SJSA1 (cell line): ENCODE measurements at places on chromosomes 6 and 20. TPM values are rescaled to one million over a fixed set of nuclear protein-coding genes. Genes with fewer than 3 reads are reported as not detected.

The GATA5 gene
- not detected in 2 replicates for total RNA-seq

DNA sequence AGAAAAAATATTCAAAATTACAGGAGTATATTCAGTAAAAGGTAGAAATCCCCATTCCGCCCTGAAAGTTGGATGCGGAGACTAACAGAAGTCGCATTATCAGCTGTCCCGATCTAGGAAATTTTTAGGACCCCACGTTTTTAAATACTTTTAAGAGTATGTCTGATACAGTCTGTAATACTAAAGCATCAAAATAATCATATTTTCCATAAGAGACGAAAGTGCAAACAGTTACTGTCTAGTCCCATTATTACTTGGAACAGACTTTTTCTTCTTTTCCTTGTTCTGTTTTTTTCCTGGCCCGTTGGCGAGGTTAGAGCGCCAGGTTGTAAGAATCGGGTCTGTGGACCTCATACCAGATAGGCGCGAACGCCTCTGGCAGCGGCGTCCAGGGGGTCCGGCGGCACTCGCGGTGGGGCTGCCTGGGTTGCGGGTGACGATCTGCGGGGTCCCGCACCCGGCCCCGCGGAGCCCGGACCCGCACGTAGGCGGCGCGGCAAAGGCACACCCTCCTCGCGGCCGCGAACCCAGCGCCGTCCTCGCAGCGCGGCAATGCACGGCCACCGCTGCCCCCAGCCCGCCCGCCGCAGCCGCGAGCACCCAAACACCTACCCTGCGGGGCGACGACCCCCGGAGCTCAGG is 460 bp downstream of the PLAGL1 start:
- H3K27me3 ChIP-seq = peaks cover 4% of the 10 kb centered on the region; the same call in 1 of the 2 replicates
- no peak for DNase-seq
- peak overlapping the region; percentile 83 for H3K4me3 ChIP-seq
- H3K27ac ChIP-seq = peak overlapping the region; percentile 22; the same call in 1 of the 2 replicates
- peaks cover 6% of the 10 kb centered on the region; the same call in 1 of the 2 replicates for H3K36me3 ChIP-seq

The NKX2-2 gene
- 5.7 and 19.8 TPM in 2 replicates for total RNA-seq

The DAAM2 gene
- total RNA-seq = 0.29 TPM in 1 of 2 replicates, not detected in the other

The EFCAB8 gene
- 0.06 and 0.08 TPM in 2 replicates for total RNA-seq

GRCh38 chr20:17720755-17721154 is 21.0 kb downstream of the BANF2 start:
- no peak overlapping the region for H3K27ac ChIP-seq
- DNase-seq = no peak
- H3K27me3 ChIP-seq = no peaks in the 10 kb centered on the region

DNA sequence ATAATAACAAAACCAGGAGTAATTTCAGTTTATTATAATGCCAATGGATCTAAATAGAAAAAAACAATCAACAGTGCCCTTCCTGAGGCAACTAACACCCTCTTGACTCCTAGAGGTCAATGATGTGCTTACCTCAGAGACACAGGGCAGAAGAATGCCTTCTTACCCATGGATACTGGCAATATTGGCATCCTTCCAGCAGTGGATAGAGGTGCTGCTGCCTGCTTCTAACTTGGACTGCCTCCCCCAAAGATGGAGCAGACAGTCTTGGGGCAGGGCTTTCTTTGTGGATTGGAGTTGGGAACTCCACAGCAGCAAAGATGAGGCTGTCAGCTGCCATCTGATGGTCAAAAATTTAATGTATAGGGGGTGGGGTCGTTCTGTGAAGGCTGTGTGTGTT is 78.7 kb downstream of the AK9 start:
- no peak for DNase-seq
- H3K27me3 ChIP-seq = no peaks in the 10 kb centered on the region
- H3K4me1 ChIP-seq = no peaks in the 10 kb centered on the region
